Tibial nerve (tissue), 4 donors: ENCODE measurements at places on chromosomes 7 and 10. TPM values are rescaled to one million over a fixed set of nuclear protein-coding genes. Genes with fewer than 3 reads are reported as not detected.

DNA sequence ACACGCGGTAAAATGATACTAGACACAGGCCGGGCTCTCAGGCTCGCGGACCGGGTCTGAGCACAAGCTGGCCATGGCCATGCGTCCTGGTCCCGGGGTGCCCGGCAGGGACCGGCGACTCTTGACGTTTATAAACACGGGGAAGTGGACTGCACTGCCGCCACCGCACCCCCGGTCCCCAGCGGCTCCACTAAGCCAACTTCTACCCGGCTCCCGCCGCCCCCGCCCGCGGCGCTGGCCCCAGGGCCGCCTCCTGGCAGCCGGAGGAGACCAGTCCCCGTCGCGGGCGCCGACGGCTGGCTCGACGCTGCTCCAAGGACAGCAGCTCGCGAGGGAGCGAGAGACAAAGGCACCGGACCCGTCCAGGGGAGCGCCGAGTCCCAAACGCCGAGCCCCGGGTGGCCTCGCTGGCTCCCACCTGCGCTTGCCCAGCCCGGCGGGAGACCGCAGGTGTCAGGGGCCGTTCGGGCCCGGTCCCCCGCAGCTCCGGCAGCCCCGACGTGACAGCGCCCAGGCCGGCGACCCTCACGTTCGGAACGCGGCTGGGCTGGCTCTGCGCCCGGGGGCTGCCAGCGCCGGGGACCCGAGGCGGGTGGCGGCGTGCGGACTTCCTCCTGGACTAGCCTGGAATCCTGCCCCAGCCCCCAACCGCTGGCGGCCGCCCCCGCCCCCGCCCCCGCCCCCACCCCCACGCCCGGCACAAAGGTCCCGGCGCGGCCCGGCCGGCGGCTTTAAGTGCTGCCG, 517 bp downstream of the ITGB1 start:
- DNase-seq = no peak

DNA sequence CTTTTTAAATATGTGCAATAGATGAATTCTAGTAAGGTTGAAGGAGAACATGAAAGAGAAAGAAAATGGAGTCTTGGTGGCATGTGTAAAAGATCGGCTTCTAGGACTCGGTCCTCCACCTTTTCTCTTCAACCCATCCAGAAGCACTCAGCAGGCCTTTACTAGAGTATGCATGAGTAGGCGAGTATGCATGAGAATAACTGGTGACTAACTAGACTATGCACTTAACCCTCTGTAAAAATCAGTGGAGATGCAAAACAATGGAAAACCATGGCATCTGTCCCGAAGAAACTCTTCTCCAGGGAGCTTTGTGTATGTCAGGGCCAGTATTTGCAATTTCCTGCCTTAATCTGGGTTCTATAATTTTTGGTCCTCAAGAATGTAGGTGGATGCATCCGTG, 40.0 kb upstream of the GRB10 start:
- DNase-seq = no peak

GLI3 gene
- total RNA-seq = 8.6 TPM

DNA sequence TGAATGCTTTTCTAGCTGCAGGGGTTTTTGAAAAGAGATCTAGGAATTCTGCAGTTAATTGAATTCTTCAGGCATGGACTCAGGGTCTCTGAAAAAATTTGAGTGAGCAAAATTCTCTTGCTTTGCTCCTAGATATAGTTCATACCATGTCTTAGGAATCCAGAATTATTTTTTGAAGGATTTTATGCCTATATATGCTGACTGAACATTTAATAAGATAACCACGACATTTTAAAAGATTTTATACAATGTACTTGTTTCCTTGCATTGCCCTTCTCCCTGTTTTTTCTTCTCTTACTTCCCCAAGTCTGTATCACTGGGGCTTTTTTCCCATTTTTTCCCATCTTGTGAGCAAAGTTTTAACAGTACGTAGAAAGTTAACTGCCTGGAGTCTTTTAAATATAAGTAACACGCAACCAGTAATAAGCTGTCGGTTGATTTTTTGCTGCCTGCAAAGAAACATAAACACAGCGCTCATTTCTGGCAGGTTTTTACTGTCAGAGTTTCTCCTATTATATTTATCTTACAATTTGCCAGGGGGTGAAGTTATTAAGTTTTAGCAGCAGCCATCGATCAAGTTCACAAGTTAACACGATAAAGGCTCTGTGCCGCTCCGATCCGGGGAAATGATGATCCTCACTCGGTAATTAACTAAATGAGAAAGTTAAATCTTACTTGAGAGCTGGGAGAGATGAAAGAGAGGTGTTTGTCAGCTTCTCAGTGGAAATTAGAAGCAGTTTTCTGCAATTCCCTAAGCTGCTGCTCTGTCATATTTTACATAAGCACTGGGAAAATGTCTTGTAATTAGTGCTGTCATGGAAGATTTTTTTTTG, 81.0 kb downstream of the POLL start:
- no peak for DNase-seq

DNA sequence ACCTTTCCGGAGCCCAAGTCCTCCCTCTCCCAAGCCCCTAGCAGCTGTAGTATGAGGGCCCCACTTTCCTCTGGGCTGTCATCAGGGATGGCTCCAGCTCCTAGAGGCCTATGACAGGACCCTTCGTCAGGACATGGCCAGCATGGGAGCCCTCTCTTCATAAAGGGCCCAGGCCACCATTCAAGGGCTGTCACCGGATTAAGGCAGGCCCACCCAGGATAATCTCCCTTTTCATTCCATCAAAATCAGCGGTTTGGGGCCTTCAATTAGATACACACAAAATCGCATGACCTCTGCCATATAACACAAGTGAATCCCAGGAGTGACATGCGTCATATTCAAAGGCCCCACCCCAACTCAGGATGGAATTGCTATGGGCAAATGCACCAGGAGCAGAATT, 12.2 kb upstream of the GDF10 start:
- DNase-seq = no peak

DNA sequence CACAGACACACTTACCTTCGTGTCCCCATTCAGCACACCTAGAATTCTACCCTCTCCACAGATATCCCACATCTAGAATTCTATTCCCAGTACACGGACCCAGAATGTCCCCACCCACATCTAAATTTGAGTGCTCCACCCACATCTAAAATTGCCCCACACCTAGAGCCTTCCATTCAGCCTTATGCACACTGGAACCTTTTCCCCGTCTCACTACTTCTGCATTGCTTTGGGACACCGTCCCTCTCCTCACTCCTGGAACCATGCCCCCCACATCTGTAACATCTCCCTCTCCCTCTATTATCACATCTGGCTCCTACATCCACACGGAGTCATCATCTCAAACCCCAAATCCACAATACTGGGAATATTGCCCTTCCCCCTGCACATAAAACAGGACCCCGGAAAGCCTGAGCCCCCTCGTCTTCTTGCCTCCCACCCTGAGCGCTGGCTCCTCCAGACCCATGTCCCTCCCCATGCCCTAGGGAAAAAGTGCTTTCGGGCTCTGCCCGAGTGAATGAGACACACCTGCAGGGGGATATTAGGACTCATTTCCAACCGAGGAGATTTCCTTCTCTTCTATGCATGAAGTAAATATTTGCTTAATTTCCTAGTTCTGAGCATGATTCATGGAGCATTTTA, 125.8 kb upstream of the UNC5B start:
- no peak for DNase-seq

CRPPA gene
- 6.3 TPM for total RNA-seq

DNA sequence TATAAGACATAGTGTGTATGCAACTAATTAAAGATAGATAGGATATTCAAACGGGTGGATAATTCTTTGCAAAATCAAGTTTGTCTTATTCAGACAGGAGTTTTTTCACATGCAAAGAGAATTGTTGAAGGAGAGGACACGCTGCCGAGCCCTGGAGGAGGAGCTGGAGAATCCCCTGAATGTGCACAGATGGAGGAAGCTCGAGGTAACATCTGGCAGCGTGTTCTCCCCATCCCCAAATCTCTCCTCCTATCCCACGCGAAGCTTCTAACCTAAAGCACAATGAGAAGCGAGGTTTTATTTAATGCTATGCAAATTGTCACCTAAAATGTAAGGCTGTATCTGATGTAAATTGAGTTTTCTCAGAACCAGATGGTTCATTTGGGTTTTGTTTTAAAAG, 50.0 kb downstream of the CFAP58 start:
- no peak for DNase-seq

MMP21 gene
- 0.22 TPM for total RNA-seq

GRCh38 chr10:121497513-121498470, 100.5 kb downstream of the FGFR2 start:
- DNase-seq = no peak

ACBD7 gene
- total RNA-seq = 10.2 TPM

GRCh38 chr10:5547931-5548660, 23.3 kb downstream of the CALML3 start:
- no peak for DNase-seq

ZNF716 gene
- total RNA-seq = not detected

TYSND1 gene
- 21.9 TPM for total RNA-seq

GRCh38 chr10:116157485-116157884, 115.5 kb downstream of the GFRA1 start:
- no peak for DNase-seq

GRCh38 chr7:19619122-19619521, 89.7 kb downstream of the POLR1F start:
- no peak for DNase-seq

GRCh38 chr7:79096361-79096805, 357.1 kb downstream of the MAGI2 start:
- DNase-seq = no peak

DNA sequence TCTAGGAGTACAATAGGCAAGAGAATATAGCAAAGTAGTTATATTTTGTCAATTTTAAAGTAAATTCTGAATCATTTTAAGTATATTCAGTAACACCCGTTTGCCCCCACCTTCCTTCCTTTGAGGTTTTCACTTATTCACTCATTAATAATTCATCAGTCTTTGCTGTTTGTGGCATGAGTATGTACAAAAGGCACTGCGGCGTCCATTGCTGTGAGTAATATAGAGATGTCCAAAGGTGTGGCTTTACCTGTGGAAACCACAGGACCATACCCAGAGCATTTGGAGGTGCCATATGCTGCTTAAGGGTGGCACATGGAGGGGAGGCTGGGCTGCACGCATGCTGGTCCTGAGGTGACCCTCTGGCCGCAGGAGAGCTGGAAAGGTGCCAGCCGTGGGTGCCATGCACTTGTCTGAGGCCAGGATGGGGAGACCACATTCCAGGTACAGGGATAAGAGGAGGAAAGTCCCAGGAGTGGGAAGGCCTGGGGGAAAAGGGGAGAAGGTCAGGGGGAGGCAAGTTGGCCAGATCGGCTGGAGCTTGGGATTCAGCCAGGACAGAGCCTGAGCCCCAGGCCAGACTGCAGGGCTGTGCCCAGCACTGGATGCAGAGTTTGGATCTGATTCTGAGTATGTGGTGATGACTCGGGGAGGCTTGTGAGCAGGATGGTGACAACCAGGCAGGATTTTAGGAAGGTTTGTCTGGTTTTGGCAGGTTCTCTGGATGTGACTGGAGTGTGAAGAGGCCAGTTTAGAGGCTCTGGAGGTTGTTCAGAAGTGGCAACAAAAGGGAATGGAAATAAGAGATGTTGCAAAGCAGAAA, 223.4 kb downstream of the MGMT start:
- no peak for DNase-seq

DNA sequence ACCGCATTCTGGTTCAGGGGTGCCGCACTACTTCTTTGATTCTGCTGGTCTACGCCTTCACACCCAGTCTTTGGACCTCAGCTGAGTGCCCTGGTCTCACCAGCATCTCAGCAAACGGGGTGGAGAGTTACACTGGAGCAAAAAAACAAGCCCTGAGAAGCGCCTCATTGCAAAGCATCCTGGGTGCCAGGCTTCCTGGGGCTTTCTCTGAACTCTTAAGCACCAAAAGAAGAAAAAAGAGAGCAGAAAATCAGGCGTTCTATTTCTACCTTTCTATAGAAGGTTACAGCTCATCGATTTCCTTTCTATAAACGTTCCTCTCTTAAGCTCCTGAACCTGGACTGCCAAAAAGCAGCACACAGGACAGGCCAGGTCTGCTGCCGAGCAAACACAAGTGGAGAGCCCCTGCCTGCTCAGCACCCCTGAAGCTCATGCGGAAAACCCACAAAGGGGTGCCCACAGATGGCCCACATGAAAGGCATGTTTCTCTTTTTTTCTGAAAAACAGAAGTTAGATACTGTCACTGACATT, 217.9 kb downstream of the SFMBT2 start:
- DNase-seq = no peak

DNA sequence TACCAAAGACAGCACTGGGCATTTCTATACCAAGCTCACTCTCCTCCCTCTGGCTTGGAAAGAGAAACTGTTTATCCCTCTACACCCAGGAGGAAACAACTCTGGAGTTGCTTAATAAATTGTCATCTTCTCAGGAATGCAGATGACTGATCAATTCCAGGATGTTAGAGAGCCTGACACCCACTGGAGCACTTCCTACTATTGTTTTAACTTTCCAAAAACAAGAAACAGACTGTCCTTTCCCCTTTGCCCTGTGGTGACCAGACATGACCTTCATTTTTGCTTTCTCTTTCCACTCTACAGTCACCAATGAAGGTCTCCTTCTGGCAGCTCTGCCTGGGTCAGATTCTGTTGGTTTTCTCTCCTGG, 19.6 kb downstream of the GIMAP4 start:
- no peak for DNase-seq

DNA sequence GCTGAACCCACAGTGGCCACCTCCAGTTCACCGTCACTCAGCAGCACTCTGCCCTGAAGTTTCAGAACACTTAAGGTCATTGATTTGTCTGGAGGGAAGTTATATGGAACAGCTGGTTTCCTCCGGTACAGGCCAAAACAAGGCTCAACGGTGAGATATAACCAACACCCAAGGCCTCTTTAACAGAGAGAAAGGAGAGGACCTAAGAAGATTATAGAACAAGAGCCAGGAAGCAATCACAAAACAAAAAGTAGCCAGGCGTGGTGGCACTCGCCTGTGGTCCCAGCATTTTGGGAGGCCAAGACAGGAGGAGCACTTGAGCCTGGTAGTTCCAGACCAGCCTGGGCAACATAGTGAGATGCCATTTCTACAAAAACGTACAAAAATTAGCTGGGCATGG, 290.7 kb downstream of the SKIDA1 start:
- no peak for DNase-seq

DNA sequence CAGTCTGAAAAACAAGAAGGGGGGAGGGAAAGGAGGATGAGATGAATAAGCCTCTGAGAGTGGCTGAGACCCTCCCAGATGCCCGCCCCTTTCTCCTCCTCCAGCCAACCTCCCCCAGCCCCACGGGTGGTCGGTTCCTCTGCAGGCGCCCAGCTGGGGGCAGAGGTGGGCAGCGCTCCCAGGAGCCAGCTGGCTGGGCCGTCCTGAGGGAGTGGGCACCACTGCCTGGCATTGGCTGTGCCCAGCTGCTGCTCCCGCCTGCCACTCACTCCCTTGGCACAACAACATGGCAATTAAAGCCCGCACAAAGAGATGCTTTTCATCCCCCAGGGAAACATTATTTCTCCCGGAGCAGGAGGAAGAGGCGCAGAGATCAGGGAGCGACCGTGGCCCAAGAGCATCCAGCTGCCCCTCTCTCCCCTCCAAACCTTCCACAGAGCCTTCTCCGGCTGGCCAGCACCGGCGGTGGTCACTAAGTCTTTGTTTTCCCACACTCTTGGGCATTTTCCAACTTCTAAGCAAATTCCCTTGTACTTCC, 107.2 kb downstream of the SPDYE5 start:
- no peak for DNase-seq

DNA sequence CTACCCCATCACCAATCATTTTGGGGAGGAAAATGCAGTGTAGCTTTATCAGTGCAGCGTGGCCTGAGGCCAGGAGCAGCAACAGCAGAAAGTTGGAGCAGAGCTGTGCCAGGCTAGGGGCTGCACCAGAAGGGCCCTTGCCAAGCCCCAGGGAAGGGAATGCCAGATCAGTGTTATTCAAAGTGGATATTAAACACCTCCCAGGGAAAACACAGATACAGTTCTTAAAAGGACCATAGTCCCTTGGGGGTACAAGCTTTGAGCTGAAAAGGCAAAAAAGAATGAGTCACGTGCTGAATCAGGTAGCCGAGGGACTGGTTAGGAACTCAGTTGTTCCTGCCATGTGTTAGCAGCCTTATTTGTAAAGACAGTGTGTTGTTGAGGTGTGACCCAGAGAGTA, 54.0 kb downstream of the GSDME start:
- no peak for DNase-seq
